ENCODE measurements at places on chromosomes 4 and X. TPM values are rescaled to one million over a fixed set of nuclear protein-coding genes. Genes with fewer than 3 reads are reported as not detected.

Gene L1CAM
- total RNA-seq: 0.19 TPM

Gene SLITRK2
- not detected for total RNA-seq

Gene BST1
- total RNA-seq: 49.3 TPM

Gene HGFAC
- total RNA-seq: 0.33 TPM

Gene RASL11B
- total RNA-seq: not detected

Gene SUPT20HL2
- not detected for total RNA-seq

Gene GLRA2
- not detected for total RNA-seq
